ENCODE measurements at places on chromosomes 6 and 20.

DNA sequence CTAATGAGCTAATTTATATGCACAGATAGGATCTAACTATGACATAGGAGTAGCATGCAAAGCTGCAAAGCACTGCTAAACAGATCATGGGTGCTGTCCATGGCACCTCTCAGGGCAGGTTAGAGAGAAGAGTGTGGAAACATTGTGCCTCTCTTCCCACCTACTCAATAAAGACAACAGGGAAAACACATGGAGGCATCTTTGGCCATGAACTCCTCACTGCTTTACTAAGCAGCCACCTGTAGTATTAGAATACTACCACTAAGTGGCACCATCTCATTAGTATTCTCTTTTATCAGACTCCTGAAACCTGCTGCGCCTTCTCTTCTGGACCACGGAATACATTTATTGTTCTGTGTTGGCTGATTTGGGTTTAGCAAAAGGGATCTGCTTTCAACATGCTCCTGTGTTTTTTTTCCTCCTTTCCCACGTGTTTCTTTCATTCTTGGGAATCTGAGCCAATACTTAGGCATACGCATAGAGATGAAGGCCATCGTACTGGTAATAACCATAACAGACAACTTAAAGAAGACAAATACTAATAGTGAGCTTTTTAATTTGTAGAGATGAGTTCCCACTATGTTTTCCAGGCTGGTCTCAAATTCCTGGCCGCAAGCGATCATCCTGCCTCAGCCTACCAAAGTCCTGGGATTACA lies 9.4 kb upstream of the HDDC2 start:
- DNase-seq, result no peak

GRCh38 chr6:160004018-160004417 lies 35.1 kb downstream of the IGF2R start:
- no peak for DNase-seq

DNA sequence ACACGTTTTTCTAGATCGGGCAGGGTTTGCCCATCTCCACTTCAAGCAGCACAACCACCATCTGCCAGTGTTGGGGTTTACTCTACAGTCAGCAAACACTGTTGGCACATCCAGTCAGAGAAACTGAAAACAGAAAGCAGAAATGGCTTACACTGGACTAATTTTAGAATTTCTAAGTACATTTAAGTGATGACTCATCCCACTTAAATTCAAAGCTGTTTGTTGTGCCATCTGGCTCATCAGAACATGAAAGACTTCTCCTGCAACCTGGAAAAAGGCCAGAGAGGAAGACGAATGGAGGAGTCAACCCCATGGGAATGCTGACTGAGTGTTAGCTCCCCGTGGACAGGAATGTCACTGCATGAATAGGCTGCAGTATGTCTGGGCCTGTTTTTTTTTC lies 21.8 kb downstream of the FAM209B start:
- DNase-seq, result no peak

DNA sequence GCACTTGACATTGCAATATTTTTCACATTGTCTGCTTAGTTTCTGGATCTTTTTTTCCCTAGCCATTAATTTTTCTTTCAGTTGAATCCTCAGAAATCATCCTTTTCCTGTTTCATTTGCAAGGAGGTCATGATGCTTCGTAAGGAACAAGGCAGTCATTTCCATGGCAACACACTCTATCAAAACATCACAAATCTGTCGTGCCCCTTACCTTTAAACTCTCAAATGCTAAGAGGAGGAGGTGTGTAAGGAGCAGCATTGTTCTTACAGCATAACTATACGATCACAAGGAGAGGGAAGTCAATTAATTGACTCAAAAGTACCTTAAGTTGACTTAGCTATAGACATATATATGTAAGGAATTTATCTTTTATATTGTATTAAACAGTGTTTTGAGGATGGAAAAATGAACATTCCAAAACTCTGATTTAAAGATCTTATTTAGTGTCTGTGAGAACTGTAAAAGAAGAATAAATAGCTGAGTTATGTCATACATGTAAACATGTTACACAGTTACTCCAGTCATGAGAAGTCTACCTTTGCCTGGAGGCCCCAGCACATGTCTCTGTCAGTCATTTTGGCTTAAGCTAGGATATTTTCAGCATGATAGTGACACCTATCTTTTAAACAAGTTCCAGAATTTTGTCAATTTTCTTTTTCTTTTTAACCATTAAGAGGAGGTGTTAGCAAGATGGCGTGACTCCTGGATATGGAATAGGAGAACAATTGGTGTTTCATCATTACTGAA lies 41.6 kb downstream of the CDKAL1 start:
- DNase-seq, result no peak

GRCh38 chr6:10421158-10421920 lies 6.5 kb upstream of the TFAP2A start:
- DNase-seq, result no peak

- DNase-seq, result no peak
These were observed 198.6 kb upstream of the THBS2 start for GRCh38 chr6:169452117-169452868.

GRCh38 chr20:44485830-44486198 lies 10.1 kb downstream of the TTPAL start:
- no peak for DNase-seq

- DNase-seq, result no peak
These were observed 90.1 kb upstream of the AFDN start for GRCh38 chr6:167736486-167737204.

- no peak for DNase-seq
These were observed 35.3 kb downstream of the SPDEF start for GRCh38 chr6:34520645-34521462.

DNA sequence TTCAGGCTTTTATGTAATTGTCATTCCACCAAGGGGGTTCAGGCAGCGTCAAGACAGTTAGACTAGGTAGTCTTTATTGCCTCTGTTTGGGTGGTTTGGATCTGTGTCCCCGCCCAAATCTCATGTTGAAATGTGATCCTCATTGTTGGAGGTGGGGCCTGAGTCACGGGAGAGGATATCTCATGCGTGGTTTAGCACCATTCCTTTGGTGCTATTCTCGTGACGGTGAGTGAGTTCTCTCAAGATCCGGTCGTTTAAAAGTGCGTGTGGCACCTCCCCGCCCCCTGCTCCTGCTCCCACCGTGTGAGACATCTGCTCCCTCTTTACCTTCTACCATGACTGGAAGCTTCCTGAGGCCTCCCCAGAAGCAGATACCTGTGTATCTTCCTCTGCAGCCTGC lies 51.3 kb upstream of the FOXC1 start:
- DNase-seq, result no peak

- DNase-seq, result peak; percentile 47
These were observed 616 bp downstream of the TUBB start for GRCh38 chr6:30720738-30721197.

DNA sequence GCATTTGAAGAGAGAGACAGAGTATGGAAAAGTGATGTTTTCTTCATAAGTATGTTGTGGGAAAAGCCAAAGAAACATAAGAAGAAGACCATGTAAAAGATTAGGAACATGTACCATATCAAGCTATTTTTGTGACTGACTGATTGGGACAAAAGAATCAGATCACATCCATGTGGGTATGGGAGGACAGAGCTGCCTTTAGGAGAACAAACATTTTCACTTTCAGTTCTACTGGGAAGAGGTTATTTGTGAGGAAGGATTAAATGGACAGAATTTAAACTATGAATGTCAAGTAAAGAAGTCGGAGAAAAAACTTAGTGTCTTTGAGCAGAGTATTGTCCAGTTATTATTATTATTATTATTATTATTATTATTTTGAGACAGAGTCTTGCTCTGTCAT lies 124.4 kb upstream of the HCRTR2 start:
- no peak for DNase-seq

GRCh38 chr6:80460257-80460865 lies 353.9 kb downstream of the BCKDHB start:
- DNase-seq, result no peak

DNA sequence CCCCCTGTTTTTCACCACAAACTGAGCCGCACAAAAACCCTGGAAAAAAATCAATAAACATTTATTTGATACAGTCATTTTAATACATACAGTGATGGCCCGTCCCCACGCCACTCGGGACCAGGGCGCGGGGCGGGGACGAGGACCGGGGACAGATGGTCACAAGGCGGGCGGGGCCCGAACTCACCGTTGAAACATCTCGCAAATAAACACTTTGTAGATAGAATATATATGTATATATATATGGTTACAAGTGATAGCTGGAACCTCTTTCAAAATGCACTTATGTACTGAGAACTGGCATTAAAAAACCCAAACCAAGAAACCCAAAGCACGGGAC lies 418 bp upstream of the UCKL1 start:
- no peak for DNase-seq

DNA sequence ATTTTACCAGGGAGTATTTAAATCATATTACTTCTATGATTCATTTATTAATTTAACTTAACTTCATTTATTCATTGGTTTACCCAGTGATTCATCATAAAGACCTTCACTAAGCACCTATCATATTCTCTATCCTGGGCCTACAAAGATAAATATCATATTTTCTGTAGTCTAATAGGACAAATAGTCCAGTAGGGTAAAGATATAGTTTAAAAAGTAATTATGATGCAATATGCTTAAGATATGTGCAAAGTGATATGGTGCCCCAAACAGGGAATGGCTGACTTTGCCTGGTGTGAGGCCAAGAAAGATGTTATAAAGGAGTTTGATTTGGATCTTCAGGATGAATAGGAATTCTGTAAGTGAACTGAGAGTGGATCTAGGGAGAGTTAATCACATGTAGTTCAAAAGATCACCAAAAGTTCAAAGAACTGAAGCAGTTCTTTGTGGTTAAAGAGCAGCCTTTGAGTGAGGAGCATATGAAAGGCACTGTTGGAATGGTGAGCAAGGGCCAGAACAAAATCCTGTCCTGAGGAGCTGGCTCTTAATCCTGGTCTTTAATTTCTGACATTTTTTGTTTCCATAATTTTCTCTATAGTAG lies 45.5 kb downstream of the MLIP start:
- no peak for DNase-seq

DNA sequence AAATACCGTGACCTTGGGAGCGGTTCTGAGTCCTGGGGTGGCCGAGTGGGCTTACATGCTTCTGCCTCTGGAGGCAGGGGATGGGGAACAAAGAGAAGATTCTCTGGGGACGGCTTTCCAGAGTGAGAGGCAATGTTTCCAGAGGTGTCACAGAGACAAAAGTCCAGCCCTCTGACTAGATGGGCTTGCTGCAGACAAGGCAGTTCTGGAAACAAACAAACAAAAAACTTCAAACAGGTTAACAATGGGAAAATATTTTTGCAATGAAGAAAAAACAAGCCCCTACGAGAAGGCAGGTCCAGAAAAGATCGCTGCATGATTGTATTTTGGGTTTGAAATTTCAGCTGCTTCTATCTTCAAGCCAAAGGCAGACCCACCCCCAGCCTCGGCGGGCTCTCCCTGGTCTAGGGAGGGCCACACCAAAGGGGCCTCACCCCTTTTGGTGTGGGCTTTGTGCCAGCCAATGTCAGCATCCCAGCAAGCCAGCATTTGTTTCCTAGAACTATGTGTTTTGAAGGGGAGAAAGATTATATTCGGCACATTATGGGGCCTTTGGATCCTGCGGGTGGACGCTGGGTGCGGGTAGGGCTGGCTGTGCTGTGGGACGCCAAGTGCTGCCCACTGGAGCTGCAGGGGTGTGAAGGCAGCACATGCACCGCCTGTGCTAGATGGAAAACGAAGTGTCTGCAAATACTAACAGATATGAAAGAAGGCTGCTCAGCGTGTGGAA lies 42.9 kb downstream of the RIOK1 start:
- DNase-seq, result no peak

DNA sequence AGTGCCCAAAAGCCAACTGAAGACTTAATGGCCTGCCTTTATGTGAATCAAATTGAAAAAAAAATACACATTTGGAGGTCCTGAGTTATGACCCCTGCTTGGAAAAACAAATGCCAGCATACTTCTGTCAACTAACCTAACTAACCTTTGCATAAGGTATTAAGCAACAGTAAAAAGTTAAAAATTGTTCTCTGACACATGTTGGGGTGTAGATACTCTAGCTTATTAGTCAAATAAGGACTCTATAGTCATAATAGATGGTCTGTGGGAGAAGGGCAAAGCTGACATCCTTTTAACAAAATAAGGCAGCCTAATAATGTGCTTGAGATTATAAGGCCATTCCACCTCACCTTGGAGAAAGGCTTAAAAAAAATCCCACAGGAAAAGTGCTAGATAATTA lies 140.5 kb downstream of the HIVEP2 start:
- DNase-seq, result no peak

DNA sequence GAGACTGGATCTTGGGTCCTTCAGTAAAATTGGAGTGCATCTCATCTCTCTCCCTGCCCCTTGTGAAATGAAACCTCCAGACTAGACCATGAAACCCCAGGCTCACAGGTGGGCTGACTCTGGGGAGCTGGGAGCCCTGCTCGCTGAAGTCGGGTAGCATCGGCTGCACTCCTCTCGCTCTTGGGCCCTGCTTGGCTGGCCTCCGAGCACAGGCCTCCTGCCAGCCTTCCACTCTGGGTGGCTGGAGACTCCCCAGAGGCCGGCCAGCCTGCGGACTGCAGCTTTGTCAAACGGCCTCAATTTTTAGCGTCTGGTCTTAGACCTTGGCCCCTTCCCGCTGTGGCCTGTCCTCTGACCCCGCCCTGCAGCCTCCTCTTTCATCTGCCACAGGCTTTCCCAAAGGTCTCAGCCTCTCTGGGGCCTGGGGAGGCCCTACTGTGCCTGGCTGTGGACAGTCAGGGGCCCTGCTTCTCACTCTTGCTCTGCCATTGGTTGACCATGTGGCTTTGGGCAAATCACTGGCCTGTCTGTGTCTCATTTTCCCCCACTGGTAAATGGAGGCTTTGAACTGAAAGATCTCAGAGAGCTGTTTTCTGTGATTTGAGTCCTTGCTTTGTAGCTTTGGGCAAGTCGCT lies 45.1 kb downstream of the SRC start:
- DNase-seq, result no peak

DNA sequence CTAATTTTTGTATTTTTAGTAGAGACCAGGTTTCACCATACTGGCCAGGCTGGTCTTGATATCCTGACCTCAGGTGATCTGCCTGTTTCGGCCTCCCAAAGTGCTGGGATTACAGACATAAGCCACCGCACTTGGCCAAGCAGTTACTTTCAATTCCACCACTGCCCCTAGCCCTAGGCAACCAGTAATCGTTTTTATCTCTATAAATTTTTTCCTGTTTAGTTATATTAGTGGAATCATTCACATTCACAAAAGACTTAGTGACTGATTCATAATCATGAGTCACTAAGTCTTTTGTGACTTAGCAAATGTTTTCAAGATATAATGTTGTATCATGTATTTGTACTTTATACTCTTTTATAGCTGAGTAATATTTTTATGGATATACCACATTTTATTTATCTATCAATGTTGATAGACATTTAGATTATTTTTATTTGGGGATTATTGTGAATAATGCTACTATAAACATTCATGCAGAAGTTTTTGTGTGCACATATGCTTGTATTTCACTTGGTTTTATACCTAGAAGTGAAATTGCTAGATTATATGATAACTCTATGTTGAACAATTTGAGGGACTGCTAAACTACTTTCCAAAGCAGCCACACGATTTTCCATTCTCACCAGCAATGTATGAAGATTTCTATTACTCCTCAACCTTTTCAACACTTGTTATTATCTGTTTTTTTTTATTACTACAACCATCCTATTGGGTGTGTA lies 421.4 kb upstream of the ID4 start:
- no peak for DNase-seq
